Renal cortex interstitium (tissue), 15 donors: ENCODE measurements at places on chromosomes 4 and X.

DNA sequence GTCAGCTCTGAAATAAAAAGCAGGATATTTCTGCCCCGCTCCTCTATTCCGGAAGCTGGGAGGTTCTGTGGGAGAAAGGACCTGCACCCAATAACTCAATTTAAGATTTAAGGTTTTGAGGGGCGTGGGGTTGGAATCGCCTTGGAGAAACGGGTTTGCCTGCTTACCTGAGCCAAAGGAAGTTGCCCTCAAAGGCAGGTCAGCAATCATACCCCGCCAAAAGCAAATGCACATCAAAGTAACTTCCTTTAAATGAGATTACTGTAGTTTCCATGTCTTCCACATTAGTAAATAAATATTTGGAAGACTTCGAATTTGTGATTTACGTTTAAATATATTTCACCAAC is 978 bp upstream of the HS3ST1 start:
- no peak for DNase-seq

- no peak for DNase-seq
Observed at GRCh38 chr4:77713884-77714283, 105.3 kb downstream of the CNOT6L start.

GRCh38 chr4:22487328-22487727 is 28.5 kb downstream of the ADGRA3 start:
- DNase-seq = no peak

GRCh38 chr4:157983300-157983699 is 189.5 kb downstream of the GASK1B start:
- no peak for DNase-seq

GRCh38 chr4:174023641-174024040 is 259.8 kb downstream of the FBXO8 start:
- no peak for DNase-seq

GRCh38 chr4:176775338-176775737 is 17.4 kb downstream of the VEGFC start:
- DNase-seq = no peak

GRCh38 chrX:42027367-42028000 is 104.1 kb upstream of the CASK start:
- DNase-seq = no peak

DNA sequence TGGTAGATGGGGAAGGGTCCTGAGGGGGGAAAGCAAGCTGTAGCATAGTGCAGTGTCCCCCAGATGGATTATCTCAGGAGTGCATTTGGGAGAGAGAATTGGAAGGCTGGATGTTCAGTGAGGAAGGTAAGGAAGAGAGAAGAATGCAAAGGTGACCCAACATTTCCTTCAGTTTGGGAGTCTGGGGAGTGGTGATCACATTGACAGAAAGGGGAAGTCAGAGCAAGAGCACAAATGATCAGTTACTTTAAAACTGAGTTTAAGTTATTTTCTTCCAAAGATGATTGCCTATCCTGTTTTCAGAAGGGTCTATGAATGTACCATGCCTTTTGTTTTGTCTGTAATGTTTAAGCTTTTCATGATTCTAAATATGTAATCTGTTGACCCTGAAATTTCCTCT is 47.6 kb downstream of the ARHGAP10 start:
- no peak for DNase-seq
